ENCODE measurements at places on chromosomes 12 and 14. TPM values are rescaled to one million over a fixed set of nuclear protein-coding genes. Genes with fewer than 3 reads are reported as not detected.

CDKN3 gene
- total RNA-seq, result 0.28 TPM

C3AR1 gene
- total RNA-seq, result not detected

PIWIL1 gene
- total RNA-seq, result not detected

BBOF1 gene
- total RNA-seq, result 1.7 TPM

SLC39A2 gene
- 0.64 TPM for total RNA-seq

BDKRB1 gene
- 0.71 TPM for total RNA-seq

FGF6 gene
- not detected for total RNA-seq

Data from nasal cavity respiratory epithelium epithelial cell of viscerocranial mucosa (primary cell).